CD4-positive, alpha-beta T cell (primary cell): ENCODE measurements at places on chromosomes 7 and 10. TPM values are rescaled to one million over a fixed set of nuclear protein-coding genes. Genes with fewer than 3 reads are reported as not detected.

DNA sequence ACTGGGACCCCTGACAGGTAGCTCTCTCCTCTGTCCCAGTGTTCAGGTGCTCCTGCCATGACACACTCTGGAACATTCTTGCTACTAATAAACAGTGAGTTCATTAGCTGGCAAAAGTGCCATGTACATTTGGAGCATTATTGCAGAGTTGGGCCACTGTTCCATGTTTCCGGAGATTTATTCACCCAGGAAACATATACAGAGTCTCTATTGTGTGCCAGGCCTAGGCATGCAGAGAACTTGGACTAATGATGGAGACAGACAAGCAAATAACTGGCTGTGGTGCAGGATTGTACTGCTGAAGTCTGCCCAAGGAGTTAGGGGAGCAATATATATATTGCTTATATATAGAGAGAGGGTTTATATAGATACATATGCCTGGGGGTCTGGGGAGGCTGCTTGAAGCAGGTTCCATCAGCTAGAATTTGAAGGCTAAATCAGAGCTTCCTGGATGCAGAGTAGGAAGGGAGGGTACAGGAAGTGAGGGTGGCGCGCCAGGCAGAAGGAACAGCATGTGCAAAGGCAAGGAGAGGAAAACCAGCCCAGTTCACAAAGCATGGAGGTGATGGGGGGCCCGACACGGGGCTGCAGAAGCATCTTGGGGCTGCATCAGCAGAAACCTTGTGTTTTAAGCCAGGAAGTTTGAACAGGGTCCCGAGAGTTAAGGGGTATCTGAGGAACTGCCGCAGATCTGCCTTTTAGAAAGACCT is 22.7 kb upstream of the EEPD1 start:
- no peaks in the 10 kb centered on the region for H3K36me3 ChIP-seq
- H3K27me3 ChIP-seq, result no peaks in the 10 kb centered on the region
- H3K4me1 ChIP-seq, result peaks cover 17% of the 10 kb centered on the region
- H3K27ac ChIP-seq, result no peak overlapping the region

DNA sequence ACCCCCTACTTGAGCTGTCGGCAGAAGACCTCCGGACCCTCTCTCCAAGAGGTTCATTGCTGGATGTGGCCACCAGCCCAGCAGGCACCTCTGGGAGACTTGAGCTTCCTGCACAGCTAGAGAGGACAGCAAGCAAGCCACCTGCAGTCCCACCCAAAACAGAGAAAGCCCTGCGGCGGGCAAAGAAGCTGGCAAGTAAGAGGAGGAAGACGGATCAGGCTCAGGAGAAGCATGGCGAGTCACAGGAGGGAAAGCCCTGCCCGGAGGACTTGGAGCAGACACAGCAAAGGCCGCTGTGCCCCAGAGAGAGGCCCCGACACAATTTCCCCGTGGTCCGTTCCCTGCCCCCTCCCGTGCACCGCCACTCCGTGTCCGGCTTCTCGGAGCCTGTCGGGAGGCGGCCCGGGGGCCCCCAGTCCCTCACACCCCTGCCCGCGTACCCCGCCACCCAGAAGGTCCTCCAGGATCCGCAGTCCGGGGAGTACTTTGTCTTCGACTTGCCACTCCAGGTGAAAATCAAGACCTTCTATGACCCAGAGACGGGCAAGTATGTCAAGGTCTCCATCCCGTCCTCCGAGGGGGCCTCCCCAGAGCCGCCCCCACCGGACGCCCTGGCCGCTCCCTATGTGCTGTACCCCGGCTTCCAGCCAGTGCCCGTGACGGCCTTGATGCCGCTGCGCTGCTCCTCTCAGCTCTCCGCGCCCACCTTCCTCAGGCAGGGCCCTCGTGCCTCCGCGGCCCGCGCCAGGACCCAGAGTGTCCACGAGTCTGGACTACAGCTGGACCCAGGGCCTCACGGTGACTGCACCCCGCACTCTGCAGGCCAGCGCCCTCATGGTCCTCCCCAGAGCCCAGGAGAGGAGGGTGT is 27.2 kb downstream of the C10orf71 start:
- H3K27me3 ChIP-seq, result no peaks in the 10 kb centered on the region
- no peak for DNase-seq
- no peak overlapping the region for H3K27ac ChIP-seq
- H3K4me3 ChIP-seq, result no peak overlapping the region
- no peaks in the 10 kb centered on the region for H3K36me3 ChIP-seq

Gene SLC18A3
- not detected for total RNA-seq

DNA sequence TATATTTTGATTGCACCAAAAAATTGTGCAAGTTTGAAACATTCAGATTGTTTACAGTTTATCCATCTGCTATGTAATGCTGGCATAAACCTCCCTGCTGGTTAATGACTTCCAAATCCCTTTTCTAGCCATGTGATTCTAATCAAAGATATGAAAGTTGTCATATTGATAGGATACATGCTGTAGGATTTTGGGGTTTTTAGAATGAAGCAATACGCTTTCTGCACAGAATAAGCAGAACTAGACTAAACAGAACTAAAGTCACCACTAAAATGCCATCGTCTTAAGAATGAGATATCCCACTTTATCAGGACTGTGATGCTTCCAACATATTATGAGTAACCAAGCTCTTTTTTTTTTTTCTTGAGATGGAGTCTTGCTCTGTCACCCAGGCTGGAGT is 856 bp downstream of the SSMEM1 start:
- H3K4me3 ChIP-seq, result no peak overlapping the region
- no peaks in the 10 kb centered on the region for H3K27me3 ChIP-seq
- peaks cover under 1% of the 10 kb centered on the region for H3K36me3 ChIP-seq
- no peak overlapping the region for H3K27ac ChIP-seq

- H3K4me1 ChIP-seq, result peaks cover 20% of the 10 kb centered on the region
- H3K27me3 ChIP-seq, result no peaks in the 10 kb centered on the region
- peaks cover 100% of the 10 kb centered on the region for H3K36me3 ChIP-seq
- DNase-seq, result no peak
These were observed 286.6 kb downstream of the USP6NL start for GRCh38 chr10:11324761-11325321.

Gene SPDYE2B
- total RNA-seq, result not detected

- H3K27ac ChIP-seq, result no peak overlapping the region
- DNase-seq, result no peak
- H3K27me3 ChIP-seq, result no peaks in the 10 kb centered on the region
These were observed 10.7 kb downstream of the RHEB start for GRCh38 chr7:151508991-151509390.

- H3K27ac ChIP-seq, result no peak overlapping the region
- no peak for DNase-seq
- H3K27me3 ChIP-seq, result no peaks in the 10 kb centered on the region
These were observed 142.2 kb upstream of the CDCA7L start for GRCh38 chr7:22087861-22088260.
